Astrocyte (in vitro differentiated cells and primary cell): ENCODE measurements at places on chromosomes 2 and 18.

DNA sequence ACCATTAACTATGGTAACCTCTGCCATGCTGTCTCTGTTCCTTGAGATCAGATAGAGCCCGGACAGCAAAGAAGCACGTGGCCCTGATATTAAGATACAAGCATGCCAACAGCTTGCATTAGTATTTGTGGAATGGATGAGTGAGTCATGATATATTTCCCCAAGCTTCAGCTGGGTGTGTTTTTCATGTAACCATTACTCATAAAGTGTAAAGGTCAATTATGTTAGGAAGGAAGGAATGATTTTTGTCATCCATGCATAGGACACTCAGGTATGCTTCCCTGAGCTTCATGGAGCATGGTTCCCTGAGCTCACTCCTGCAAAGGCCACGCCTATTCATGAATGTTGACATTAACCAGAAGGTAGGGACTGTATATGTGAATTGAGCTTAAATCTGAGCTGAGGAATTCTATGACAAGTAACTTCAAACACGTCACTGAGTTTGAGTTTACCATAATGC, 74.6 kb downstream of the ARL4C start:
- DNase-seq, result peak; percentile 95

GRCh38 chr2:95382192-95382591, 20.3 kb upstream of the FAHD2A start:
- DNase-seq, result no peak

- DNase-seq, result no peak
These were observed 62.3 kb upstream of the ACYP2 start for GRCh38 chr2:54052825-54053718.

DNA sequence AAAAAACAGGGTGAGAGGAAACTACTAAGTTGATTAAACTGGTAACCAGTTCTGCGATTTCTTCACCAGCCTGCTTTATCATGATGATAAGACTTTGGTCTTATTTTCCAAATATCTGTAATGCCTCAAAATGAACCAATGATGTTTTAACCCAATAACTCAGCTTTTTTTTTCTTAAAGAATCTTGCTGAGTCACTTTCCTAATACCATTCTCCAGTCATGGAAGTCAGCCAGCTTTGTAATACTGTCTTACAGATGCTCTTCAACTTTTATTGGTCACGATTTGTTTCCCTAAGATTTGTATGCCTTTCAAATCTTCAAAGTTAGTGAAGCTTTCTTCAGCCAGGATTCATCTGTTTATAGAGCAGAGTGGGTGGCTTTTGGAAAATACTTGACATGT, 47.7 kb upstream of the SMIM21 start:
- DNase-seq, result peak; percentile 83

GRCh38 chr2:104857262-104858005, 3.5 kb downstream of the POU3F3 start:
- DNase-seq, result no peak
